ENCODE measurements at places on chromosomes 6 and 20. TPM values are rescaled to one million over a fixed set of nuclear protein-coding genes. Genes with fewer than 3 reads are reported as not detected.

GNMT gene
- 1.9 TPM for total RNA-seq

CLIC5 gene
- 0.58 TPM for total RNA-seq

SLC2A10 gene
- total RNA-seq, result 15.1 TPM

CALHM6 gene
- 3.0 TPM for total RNA-seq

CLVS2 gene
- total RNA-seq, result not detected

RHAG gene
- 0.43 TPM for total RNA-seq

- H3K27ac ChIP-seq, result no peak overlapping the region
- no peaks in the 10 kb centered on the region for H3K27me3 ChIP-seq
- peaks cover 4% of the 10 kb centered on the region for H3K4me1 ChIP-seq
- H3K4me3 ChIP-seq, result no peak overlapping the region
- no peaks in the 10 kb centered on the region for H3K36me3 ChIP-seq
These were observed 224.9 kb upstream of the SMLR1 start for GRCh38 chr6:130602151-130602770.

DNA sequence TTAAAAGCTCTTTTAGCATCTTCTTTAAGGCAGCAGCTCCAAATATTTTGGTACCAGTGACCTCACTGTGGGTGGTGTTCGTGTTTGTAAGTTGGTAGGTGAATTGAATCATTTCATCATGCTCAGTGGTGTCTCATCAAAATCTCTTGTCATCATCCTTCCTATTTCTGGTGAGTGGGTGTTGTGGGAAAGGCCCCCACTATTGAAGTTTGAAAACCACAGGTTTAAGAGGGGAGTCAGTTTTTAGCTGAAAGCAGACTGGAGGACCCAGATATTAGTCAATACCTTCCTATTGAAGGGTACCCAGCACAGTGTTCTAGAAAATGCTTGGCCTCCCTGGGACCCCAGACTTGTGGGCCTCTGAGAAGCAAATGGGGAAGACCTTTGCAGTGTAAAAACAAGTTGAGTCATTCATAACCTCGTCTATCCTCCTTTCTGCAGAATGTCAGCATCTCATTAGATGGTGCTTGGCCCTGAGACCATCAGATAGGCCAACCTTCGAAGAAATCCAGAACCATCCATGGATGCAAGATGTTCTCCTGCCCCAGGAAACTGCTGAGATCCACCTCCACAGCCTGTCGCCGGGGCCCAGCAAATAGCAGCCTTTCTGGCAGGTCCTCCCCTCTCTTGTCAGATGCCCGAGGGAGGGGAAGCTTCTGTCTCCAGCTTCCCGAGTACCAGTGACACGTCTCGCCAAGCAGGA, 3.7 kb downstream of the PIM1 start:
- peaks cover 2% of the 10 kb centered on the region for H3K4me1 ChIP-seq
- H3K27ac ChIP-seq, result no peak overlapping the region
- peak; percentile 36 for DNase-seq
- H3K36me3 ChIP-seq, result no peaks in the 10 kb centered on the region

DNA sequence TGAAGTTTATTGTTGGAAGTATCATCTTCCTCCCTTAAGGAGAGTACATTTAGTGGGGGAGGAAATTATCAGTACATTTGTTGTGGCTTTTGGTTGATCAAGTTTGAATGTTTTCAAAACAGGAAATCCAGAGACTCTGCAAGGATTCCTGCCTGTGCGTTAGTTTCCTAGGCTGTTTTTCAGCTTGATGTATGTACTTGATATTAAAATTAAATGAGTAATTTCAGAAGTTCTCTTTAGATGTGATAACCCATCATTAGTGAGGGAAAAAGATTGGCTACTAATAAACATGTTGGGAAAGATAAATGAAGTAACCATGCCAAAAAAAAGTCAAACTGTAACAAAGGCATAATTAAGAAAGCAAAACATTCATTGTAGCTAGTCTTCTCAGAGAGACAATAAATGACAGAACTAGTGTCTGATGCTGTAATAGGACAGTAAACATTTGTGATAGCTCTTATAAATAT, 88.0 kb upstream of the TULP1 start:
- no peak for DNase-seq
- no peaks in the 10 kb centered on the region for H3K36me3 ChIP-seq
- peak overlapping the region; percentile 62 for H3K27ac ChIP-seq
- peaks cover 33% of the 10 kb centered on the region for H3K4me1 ChIP-seq
- H3K27me3 ChIP-seq, result no peaks in the 10 kb centered on the region
- H3K4me3 ChIP-seq, result no peak overlapping the region

GRCh38 chr6:28172006-28172405, 30.3 kb downstream of the ZKSCAN8 start:
- no peak overlapping the region for H3K4me3 ChIP-seq
- H3K36me3 ChIP-seq, result no peaks in the 10 kb centered on the region
- no peaks in the 10 kb centered on the region for H3K4me1 ChIP-seq

DNA sequence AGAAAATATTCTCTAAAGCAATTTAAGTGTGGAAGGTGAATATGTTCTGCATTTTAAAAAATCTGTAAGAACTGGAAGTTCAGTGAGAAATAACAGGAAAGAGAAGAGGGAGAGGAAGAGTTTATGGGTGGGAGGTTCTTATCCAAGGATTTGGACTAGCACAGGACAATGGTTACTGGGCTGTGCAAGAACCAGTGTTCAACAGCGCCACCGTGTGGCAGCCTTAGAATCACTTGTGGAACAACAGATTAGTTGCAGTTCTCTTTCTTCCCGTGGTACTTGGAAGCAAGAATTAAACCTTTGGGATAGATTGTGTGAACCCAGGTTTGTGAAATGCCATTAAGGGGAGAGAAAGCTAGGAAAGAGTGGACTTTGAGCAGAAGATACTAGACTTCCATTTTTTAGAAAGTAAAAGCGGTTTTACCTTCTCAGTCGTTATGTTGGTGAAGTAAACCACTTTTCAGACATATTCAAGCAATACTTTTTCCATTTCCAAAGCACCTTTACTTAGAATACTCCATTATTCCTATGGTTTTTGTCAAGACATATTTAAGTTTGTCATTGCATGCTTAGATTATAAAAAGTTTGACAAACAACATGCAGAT, 436.7 kb downstream of the RNF144B start:
- no peak for DNase-seq
- no peak overlapping the region for H3K27ac ChIP-seq
- no peaks in the 10 kb centered on the region for H3K4me1 ChIP-seq
- H3K4me3 ChIP-seq, result no peak overlapping the region
- H3K27me3 ChIP-seq, result no peaks in the 10 kb centered on the region
- no peaks in the 10 kb centered on the region for H3K36me3 ChIP-seq

DNA sequence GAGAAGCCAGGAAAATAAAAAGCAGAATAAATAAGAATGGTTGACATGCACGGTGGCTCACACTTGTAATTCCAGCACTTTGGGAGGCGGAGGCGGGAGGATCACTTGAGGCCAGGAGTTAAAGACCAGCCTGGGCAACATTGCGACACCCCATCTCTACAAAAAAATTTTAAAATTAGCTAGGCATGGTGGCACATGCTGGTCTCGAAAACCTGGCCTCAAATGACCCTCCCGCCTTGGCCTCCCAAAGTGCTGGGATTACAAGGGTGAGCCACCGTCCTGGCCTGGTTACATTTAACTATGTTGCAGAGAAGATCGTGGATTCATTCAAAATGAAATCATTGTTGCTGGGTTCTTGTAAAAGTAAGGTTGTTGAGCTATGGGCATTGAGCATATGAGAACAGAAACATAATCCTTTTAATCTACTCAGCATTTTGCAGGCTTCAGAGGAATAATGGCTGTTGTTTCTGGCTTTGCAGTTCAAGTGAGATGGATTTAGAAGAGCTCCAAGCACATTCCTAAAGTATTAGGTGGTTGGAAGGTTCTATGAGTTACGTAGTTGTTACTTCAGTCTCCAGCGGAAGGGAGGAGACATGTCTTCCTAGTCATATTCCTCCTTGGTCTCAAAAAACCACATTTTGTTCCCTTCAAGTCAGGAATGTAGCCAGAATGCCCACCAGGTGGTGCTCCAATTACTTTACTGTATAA, 45.6 kb upstream of the RAB23 start:
- no peaks in the 10 kb centered on the region for H3K27me3 ChIP-seq
- H3K4me1 ChIP-seq, result peaks cover 2% of the 10 kb centered on the region
- H3K27ac ChIP-seq, result no peak overlapping the region

- H3K4me1 ChIP-seq, result peaks cover 2% of the 10 kb centered on the region
- no peaks in the 10 kb centered on the region for H3K27me3 ChIP-seq
- H3K4me3 ChIP-seq, result no peak overlapping the region
- H3K27ac ChIP-seq, result no peak overlapping the region
- no peak for DNase-seq
- H3K36me3 ChIP-seq, result no peaks in the 10 kb centered on the region
These were observed 40.5 kb upstream of the TAF8 start for GRCh38 chr6:42009844-42010184.

GRCh38 chr6:131122007-131122406, 13.3 kb upstream of the AKAP7 start:
- H3K4me1 ChIP-seq, result no peaks in the 10 kb centered on the region
- no peaks in the 10 kb centered on the region for H3K27me3 ChIP-seq
- H3K4me3 ChIP-seq, result no peak overlapping the region
- H3K27ac ChIP-seq, result no peak overlapping the region
- DNase-seq, result no peak

DNA sequence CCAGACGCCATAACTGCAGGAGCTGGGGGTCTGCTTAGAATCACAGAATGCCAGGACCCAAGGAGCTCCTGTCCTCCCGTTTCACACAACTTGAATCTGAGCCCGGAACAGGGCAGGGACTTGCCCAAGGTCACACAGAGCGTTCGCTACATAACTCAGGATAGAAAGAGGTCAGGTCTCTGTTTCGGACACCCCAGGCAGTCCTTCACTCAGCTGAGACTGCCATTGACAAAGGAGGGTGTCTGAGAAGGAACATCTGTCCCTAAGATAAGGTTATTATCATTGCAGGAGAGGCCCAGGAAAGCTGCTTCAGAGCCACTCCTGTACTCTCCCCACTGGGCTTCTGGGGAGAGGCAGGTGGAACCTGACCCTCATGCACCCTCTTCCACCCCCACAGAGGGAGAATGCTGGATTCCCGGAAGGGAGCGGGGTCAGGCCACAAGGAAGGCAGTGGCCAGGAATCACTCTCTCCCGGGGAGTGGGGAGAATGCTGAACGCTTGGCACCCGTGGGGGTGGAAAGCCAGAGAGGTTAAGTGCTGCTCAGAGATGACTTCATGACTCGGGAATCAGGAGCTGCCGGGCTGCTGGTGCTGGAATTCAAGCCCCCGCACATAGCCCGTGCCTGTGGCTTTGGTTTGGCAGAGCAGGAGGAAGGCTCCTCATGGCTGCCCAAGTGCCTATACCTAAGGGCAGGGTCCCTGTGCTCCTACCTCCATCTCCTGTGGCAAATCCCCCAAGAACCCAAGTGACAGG, 10.7 kb downstream of the SDC4 start:
- H3K36me3 ChIP-seq, result no peaks in the 10 kb centered on the region
- peaks cover 23% of the 10 kb centered on the region for H3K4me1 ChIP-seq
- DNase-seq, result peak; percentile 52
- H3K4me3 ChIP-seq, result no peak overlapping the region

DNA sequence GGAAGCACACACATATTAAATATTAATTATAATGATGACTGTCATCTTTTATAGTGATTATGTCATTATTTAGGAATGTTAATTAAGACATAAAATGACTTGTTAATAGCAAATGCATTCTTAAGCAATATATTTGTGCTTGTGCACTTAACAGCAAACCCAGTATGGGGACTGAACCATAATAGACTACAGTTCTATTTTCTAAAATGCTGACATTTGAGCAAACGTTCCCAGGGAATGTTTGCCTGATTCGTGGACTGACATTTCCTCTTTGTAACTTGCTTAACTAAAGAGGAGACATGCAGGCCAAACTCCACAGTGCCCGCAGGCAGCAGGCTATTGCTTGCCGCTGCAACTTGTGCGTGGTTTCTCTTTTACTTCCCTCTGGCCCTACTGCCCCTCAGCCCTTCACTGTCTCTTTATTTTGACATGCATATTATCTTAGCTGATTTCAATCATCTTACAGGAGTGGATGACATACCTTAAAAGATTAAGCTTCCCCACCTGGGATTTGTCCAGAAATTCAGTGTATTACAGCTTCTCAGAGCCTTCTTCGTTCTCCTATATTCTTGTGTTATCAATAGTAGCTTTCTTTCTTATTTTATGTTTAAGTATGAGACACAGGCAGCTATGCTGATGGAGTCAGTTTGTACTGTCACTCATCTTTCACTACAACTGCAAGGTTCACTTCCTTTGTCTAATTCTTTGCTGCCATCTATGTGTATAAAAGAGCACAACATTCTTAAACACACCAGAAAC, 141.5 kb downstream of the GMDS start:
- no peak overlapping the region for H3K27ac ChIP-seq
- H3K36me3 ChIP-seq, result no peaks in the 10 kb centered on the region
- no peak for DNase-seq
- no peak overlapping the region for H3K4me3 ChIP-seq
- H3K4me1 ChIP-seq, result no peaks in the 10 kb centered on the region

- no peaks in the 10 kb centered on the region for H3K27me3 ChIP-seq
- no peaks in the 10 kb centered on the region for H3K36me3 ChIP-seq
- no peak for DNase-seq
- H3K27ac ChIP-seq, result no peak overlapping the region
- H3K4me1 ChIP-seq, result peaks cover 6% of the 10 kb centered on the region
These were observed 26.7 kb downstream of the AKAP7 start for GRCh38 chr6:131161987-131162386.

- H3K4me1 ChIP-seq, result no peaks in the 10 kb centered on the region
- H3K27me3 ChIP-seq, result no peaks in the 10 kb centered on the region
- no peak for DNase-seq
- H3K36me3 ChIP-seq, result no peaks in the 10 kb centered on the region
These were observed 1.3 kb upstream of the LZTS3 start for GRCh38 chr20:3174442-3175261.

Data from ovary (tissue), 10 donors.